ENCODE measurements at places on chromosomes 1 and 21. TPM values are rescaled to one million over a fixed set of nuclear protein-coding genes. Genes with fewer than 3 reads are reported as not detected.

The TEDDM1 gene
- total RNA-seq, result not detected

The TAL1 gene
- total RNA-seq, result not detected

The LRRC38 gene
- total RNA-seq, result not detected

The GJA8 gene
- total RNA-seq, result not detected

The PROK1 gene
- total RNA-seq, result not detected

The KCNJ10 gene
- not detected for total RNA-seq

The G0S2 gene
- 2.4 TPM for total RNA-seq

GRCh38 chr1:117633423-117633822 lies 27.6 kb downstream of the TENT5C start:
- no peak for DNase-seq

GRCh38 chr1:202213361-202214088 lies 19.9 kb downstream of the LGR6 start:
- no peak for DNase-seq

DNA sequence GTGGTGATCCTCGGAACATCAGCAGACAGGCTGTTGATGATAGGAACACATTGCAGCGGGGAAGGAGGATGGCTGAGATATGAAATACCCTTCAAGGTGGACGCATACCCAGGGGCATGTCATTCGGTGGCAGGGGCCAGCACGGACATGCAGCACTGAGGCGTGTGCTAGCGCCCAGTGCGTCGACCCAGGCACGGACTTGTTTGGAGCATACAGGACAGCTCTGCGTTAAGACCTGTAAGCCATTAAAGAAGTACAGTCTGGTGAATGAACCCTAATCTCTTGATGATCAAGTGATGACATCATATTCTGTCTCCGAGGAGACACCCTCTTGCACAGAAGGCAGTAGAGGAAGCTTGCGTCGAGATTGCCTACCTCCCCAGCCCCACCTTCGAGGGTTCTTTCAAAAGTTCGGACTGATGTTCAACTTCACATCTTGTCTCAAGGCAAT lies 63.6 kb upstream of the KIF26B start:
- no peak for DNase-seq

GRCh38 chr1:196366817-196367495 lies 241.3 kb downstream of the KCNT2 start:
- DNase-seq, result no peak

GRCh38 chr1:174726167-174726879 lies 273.4 kb upstream of the CACYBP start:
- DNase-seq, result no peak

DNA sequence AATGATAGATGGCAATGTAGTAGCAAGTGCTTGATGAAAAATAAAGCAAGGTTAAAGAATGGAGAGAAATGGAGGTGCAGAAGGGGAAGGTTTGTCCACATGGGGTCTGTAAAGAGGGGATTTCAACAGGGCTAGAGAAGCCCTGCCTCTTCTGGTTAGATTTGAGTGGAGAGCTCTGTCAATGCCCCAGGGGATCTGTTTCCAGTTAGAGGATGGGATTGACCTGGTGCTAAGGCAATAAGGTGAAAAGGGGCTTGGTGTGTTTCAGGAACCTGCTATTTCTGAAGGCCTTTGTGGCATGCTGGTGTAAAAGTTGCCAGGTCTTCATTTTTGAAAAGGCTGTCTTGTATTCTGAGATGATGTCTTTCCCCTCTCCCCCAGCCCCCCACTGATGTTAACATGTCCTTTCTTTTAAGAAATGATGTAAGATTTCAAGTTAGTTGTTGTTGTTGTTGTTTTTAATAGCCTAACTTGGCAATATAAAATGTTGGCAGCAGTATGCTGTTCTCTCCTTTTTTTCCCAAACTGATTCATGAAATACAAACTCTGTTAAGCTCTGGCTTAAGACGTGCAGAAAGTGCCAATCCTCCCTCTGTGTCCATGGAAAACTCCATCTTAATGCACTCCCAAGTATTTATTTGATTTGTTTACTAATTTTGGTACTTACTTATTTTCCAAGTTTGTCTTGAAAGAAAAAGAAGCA lies 370.3 kb upstream of the ADGRL2 start:
- no peak for DNase-seq

GRCh38 chr1:12342401-12343003 lies 112.7 kb downstream of the VPS13D start:
- DNase-seq, result no peak

- peak; percentile 78 for DNase-seq
Observed at GRCh38 chr1:116569776-116570357, 959 bp downstream of the CD58 start.

DNA sequence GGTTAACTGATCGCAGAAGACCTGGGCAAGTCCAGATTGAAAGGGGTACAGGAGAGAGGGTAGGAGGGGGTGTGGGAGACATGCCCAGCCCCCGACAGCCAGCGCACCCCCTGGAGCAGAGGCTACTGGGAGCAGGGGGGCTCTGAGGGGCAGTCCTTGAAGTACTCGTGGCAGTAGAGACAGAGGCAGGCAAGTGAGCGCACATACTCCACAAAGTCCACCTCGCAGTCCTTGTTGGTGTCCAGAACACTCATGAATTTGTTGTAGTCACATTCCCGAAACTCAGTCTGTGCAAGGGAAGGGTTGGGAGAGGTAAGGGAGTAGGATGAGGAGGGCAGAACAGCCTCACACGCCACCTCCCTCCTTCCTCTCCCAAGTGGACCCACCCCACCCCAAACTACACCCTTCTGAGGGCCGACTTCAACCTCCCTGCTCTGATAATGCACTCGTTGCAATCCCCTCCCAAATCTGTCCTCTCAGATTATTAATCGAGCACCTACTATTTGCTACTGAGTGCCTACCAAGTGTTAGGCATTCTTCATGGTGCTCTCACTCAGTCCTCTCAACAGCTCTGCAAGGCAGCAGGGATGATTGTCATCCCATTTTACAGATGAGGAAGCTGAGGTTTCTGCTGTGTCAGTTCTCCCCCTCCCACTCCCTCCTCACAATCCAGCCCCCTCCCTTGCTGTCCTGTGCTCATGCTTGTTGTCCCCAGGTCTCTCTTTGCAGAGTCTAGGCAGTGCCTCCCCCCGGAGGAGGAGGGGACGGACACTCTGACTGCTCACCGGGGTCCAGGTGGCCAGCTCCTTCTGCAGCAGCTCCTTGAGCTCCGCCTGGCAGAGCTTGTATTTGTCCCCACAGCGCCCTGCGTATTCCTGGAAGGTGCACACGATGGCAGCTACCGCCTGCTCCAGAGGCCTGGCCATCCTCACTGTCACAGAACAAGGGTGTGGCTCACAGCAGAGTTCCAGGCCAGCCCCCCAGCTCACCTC lies 1.2 kb downstream of the S100A3 start:
- no peak for DNase-seq

DNA sequence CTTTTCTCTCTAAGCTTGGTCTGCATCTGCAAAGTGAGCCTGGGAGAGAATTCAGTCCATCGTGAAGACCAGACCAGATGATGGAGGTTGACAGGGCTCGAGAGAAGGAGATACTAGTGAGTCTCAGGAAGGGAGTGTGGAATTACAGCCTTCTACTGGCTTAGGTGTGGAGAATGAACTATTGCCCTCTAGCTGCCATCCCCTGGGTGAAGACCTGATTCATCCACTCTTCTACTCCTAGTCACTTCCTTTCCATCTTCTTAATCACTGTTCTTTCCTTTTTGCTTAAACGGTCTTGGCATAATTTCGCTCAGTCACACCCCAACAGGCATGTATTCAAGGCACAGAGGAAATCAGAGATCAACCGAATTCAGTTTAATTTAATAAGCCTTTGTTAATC lies 34.0 kb upstream of the HSD17B7 start:
- DNase-seq, result no peak

- DNase-seq, result no peak
Observed at GRCh38 chr1:151693057-151693651, 23.4 kb downstream of the CELF3 start.

GRCh38 chr1:247357781-247358211 lies 26.1 kb upstream of the ZNF496 start:
- DNase-seq, result no peak

DNA sequence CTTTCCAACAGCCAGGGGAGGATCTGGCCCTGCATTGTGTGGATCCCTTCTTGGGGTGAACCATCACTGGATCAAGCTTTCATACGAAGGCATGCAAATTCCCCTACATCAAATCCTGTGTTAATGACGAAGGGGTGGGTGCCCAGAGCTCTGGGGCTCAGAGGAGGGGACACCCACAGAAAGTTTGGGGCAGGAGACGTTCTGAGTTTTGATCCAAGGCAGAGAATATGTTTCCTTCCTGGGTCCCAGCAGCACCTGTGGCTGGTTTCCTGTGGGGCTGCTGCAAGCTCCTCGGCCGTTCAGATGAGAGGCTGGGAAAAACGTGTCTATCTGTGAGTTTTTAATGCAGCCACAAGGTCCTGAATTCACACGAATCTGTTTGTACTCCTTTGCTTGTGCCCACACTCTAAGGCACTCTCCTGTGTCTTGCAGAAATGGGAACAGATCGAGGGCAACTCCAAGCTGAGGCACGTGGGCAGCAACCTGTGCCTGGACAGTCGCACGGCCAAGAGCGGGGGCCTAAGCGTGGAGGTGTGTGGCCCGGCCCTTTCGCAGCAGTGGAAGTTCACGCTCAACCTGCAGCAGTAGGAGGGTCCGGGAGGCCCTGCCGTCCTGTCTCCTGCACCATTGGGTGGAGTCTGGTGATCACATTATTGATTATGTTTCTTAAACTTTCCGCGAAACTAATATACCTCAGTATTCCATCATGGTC lies 147.1 kb downstream of the PGBD5 start:
- DNase-seq, result no peak

- DNase-seq, result no peak
Observed at GRCh38 chr1:55938861-55939260, 640.5 kb downstream of the PLPP3 start.

DNA sequence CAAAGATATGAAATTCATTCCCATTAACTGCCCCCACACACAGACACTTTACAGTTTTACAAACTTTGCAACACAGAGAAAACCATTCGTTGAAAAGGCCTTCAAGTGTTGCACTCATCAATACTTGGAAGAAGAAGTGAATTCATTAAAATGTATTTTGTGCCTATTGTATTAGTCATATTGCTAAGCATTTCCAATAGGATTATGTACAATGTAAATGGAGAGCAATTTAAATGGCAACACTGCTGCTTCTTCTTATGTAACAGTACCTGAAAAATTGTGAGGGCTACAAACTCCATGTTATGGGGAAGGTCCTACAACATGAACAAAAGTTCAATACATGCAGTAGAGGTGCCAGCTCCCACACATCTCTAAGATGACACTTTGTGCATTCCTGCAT lies 209.3 kb upstream of the POGK start:
- DNase-seq, result no peak

GRCh38 chr1:241773991-241774390 lies 74.0 kb upstream of the EXO1 start:
- DNase-seq, result no peak

DNA sequence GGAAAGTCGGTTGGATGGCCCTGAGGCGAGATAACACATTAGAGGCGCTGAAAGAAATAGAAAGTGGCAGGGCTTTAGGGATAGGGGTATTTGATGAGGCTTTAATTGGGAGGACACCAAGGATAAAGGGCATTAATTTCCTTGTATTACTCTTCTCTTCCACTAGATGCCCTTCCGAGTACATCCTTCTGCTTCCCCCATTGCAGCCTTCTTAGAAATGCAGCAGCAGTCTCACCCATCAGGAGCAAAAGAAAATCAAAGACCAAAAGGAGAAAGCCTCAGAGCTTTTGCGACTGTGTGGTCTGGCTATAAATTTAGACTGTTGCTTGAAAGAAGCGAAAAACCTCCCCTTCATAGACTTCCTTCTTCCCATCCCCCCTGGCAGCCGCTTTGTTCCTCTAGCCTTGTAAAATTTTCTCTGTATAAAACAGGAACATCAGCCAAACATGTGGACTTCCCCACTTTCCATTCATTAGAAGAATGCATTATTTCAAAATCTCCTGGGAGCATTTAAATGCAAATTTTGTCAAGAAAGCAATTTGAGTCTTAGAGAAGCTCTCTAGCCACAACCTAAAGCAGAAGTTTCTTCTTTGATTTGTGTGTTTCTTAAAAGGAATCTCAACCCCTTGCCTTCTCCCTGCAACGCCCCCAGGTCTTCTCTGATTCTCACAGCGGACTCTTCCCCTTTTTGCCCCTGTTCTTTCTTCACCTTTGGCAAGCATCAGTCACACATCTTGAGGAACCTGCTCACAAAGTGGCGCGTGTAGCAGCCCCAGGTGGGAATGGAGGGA lies 76.6 kb downstream of the NDUFS5 start:
- DNase-seq, result no peak

- DNase-seq, result no peak
Observed at GRCh38 chr1:993379-993995, 6.4 kb downstream of the HES4 start.

DNA sequence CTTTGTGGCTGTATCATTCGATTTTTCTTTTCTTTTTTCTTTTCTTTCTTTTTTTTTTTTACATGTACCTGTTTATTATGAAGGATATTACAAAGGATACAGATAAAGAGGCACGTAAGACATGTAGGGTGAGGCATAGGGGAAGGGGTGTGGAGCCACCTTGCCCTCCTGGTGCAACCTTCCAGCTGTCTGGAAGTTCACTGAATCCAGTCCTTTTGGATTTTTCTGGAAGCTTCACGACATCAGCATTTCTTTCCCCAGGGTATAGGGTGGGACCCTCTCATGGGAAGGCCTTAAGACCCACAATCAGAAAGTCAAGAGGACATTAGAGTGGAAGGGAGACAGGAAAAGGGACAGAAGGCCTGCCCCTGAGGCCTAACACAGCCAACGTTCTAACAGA lies 30.1 kb upstream of the TGFBR3 start:
- DNase-seq, result no peak

GRCh38 chr21:32335601-32336575 lies 37.2 kb downstream of the MRAP start:
- no peak for DNase-seq

DNA sequence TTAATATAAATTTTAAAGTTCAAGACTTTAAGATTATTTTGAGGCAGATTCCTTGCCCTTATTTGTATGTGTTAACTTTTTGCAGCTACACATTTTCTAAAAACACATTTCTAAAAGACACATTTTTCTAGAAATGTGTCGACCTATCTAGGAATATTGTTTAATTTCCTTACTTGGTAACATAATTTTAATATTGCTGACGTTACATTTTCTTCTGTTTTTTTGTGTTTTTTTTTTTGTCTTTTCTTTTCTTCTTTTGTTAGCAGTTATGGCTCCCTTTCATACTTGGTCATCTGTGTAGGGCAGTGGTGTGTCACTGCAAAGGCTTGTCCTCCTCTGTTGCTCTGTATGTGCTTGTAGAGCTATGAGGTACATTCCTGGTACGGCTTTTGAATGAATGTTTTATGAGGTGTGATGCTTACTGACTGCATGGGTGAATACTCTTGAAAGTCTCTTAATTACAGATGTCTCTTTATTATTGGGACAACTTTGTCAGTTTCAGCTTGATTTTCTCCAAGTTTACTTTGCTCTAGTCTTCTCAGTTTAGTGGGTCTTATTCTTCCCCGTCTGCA lies 30.1 kb downstream of the LRRC8D start:
- DNase-seq, result no peak

GRCh38 chr1:67745875-67746698 lies 61.1 kb downstream of the GADD45A start:
- DNase-seq, result no peak

DNA sequence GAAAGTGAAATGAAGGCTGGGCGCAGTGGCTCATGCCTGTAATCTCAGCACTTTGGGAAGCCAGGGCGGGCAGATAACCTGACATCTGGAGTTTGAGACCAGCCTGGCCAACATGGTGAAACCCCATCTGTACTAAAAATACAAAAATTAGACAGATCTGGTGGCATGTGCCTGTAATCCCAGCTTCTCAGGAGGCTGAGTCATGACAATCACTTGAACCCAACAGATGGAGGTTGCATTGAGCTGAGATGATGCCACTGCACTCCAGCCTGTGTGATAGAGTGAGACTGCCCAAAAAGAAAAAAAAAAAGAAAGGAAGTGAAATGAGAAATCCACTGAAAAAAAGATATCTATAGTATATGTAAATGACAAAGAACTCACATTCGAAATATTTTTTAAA lies 439.9 kb downstream of the DISC1 start:
- no peak for DNase-seq
